ENCODE measurements at places on chromosomes 13 and 19. TPM values are rescaled to one million over a fixed set of nuclear protein-coding genes. Genes with fewer than 3 reads are reported as not detected.

The CYP2A7 gene
- not detected for total RNA-seq

The SERPINE3 gene
- not detected for total RNA-seq

The RNF225 gene
- 0.32 TPM for total RNA-seq

The TEX26 gene
- total RNA-seq = not detected

The RXFP2 gene
- not detected for total RNA-seq

The CBY2 gene
- not detected for total RNA-seq

The CEACAM4 gene
- total RNA-seq = not detected

The ZGLP1 gene
- total RNA-seq = 1.8 TPM

The MIA gene
- total RNA-seq = not detected

The CASP14 gene
- 0.12 TPM for total RNA-seq

The ZNF649 gene
- 7.8 TPM for total RNA-seq

The ALOX5AP gene
- not detected for total RNA-seq

The SMIM17 gene
- total RNA-seq = 0.36 TPM

The SHC2 gene
- total RNA-seq = 1.1 TPM

The FPR3 gene
- total RNA-seq = not detected

The ZNF850 gene
- total RNA-seq = 1.3 TPM

The SRRM5 gene
- not detected for total RNA-seq

The LRG1 gene
- not detected for total RNA-seq

The PRTN3 gene
- not detected for total RNA-seq

The ZNF324B gene
- 12.1 TPM for total RNA-seq

The CALR3 gene
- total RNA-seq = not detected

The LILRB5 gene
- total RNA-seq = not detected
